ENCODE measurements at places on chromosomes 7 and 10. TPM values are rescaled to one million over a fixed set of nuclear protein-coding genes. Genes with fewer than 3 reads are reported as not detected.

The TRIM50 gene
- not detected for polyA plus RNA-seq

The C10orf105 gene
- 0.01 TPM for polyA plus RNA-seq

The CNPY1 gene
- polyA plus RNA-seq = not detected

The ARHGAP12 gene
- polyA plus RNA-seq = 19.2 TPM

The ACSM6 gene
- polyA plus RNA-seq = not detected
